ENCODE measurements at places on chromosomes 6 and 20. TPM values are rescaled to one million over a fixed set of nuclear protein-coding genes. Genes with fewer than 3 reads are reported as not detected.

DPM1 gene
- total RNA-seq = 66.5 TPM

SLC22A7 gene
- total RNA-seq = not detected

GSTA2 gene
- total RNA-seq = not detected

DSE gene
- total RNA-seq = 64.2 TPM

ADGRF1 gene
- not detected for total RNA-seq

RIPK1 gene
- 27.3 TPM for total RNA-seq

MEI4 gene
- total RNA-seq = not detected

NKX2-2 gene
- not detected for total RNA-seq

SASH1 gene
- total RNA-seq = 89.6 TPM

MLN gene
- not detected for total RNA-seq

RNF144B gene
- total RNA-seq = 113 TPM

NQO2 gene
- total RNA-seq = 12.0 TPM

ERVFRD-1 gene
- total RNA-seq = not detected

SLC17A3 gene
- total RNA-seq = not detected

EPHA7 gene
- not detected for total RNA-seq

GATA5 gene
- 0.07 TPM for total RNA-seq

RPL7L1 gene
- 127 TPM for total RNA-seq

DEFB112 gene
- total RNA-seq = not detected

PPP1R3G gene
- 0.39 TPM for total RNA-seq

Measured in pulmonary artery endothelial cell (primary cell).